ENCODE measurements at places on chromosomes 16 and 17.

GRCh38 chr17:73914536-73915274 lies 270.5 kb upstream of the SDK2 start:
- DNase-seq = no peak

GRCh38 chr16:24075931-24076716 lies 180.0 kb upstream of the CACNG3 start:
- DNase-seq = no peak

DNA sequence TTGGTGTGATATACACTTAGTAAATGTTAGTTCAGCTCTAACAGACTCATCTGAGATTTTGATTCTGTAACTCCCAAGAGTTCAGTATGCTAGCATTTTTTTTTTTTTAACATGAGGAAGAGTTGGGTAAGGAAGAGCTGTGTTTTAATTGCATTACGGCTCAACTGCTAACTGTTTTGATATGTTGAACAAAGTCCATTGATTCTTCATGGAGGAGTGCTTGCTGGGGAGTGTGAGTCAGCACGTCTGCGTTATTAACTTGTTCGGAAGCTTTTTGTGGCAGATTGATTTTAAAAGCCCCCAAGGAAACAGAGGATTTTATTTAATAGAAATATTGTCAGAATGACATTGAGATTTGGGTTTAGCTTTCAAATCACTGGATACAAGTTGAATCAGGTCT lies 45.8 kb downstream of the PITPNC1 start:
- no peak for DNase-seq

- no peak for DNase-seq
Observed at GRCh38 chr17:393806-394717, 41.5 kb upstream of the RPH3AL start.

GRCh38 chr17:74945543-74945942 lies 9.8 kb downstream of the OTOP3 start:
- DNase-seq = no peak

GRCh38 chr17:56244268-56244890 lies 91.1 kb downstream of the ANKFN1 start:
- DNase-seq = no peak

- peak; percentile 67 for DNase-seq
Observed at GRCh38 chr17:47810200-47810821, 11.3 kb downstream of the OSBPL7 start.

- DNase-seq = no peak
Observed at GRCh38 chr16:79164388-79164995, 436.0 kb downstream of the MAF start.

DNA sequence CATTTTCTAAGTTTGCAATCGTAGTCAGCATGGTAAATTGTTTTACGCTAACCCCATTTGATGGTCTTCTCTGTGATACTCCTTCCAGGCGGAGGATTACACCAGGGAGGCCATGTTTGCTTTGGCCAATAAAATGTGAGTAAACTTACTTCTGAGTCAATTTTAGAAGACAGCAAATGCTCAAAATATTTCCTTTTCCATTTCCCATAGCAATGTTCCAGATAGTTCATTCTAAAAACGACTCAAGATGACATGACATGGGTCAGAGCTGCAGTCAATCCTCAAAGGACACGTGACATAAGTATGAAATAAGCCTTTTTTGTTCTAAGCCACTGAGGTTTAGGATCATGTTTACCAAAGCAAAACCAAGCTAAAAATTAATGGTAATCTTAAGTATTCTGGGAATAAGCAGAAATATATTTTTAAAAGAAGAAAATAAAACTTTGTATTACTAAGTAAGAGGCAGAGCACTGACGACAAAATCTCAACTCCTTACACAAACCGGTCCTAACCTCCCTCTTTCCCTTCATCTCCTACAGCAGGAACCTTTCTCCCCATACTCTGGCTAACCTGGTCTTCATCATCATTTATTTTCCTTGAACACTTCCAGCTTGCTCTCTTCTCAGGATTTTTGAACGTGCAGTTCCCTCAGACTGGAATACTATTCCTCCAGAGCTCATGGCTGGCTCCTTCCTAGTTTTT lies 266.2 kb downstream of the CEP112 start:
- no peak for DNase-seq

DNA sequence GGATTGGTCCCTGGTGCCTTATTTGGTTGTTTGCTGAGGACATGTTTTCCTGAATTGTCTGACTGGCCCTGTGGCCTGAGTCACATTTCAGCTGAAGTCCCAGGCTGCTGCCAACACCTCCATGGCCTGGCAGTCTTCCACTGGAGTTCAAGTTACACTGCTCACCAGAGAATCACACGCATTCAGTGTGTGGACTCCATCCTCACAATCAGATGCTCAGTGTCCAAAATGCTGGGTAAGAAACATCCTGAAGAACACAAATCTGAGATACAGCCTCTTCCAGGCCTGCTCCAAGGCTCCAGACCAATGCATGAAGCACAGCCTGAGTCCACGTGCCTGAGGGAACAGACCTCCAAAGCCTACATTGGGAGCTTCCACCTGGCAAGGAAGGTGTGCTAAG lies 19.2 kb downstream of the CD300LB start:
- DNase-seq = no peak

GRCh38 chr17:33241390-33241789 lies 51.7 kb downstream of the ASIC2 start:
- DNase-seq = no peak

GRCh38 chr16:46662123-46662522 lies 26.9 kb downstream of the VPS35 start:
- no peak for DNase-seq

DNA sequence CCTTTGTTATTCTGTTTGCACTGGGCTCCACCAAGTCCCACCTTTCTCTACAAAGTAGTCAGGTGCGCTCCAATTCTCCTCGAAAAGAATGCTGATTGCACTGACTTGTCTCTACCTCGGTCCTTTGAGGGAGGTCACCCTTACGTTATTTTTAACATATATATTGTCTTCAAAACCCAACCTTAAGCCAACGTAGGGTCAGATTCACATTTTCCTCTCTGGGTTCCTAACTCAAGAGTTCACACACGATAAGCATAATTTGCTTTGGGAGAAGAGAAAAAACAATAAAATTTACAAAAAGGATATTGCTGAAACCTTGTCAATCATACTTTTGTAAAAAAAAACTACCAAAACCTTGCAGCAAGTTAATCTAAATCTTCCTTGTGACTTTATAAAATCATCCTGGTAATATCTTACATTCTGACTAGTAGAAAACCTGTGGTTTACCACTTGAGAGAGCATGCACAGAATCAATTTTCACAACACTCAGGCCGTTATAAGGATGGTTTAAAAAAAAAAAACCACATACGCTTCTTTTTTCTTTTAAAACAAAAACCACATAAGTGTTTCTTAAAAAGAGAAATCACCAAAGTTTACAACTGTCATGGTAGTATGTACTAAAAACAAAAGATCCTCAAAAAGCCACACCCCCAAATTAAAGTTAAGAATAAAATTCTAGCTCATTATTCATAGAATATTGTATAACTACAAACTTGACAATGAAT lies 72.2 kb upstream of the TRAP1 start:
- DNase-seq = no peak

- DNase-seq = no peak
Observed at GRCh38 chr16:75152635-75153034, 4.3 kb downstream of the ZFP1 start.

DNA sequence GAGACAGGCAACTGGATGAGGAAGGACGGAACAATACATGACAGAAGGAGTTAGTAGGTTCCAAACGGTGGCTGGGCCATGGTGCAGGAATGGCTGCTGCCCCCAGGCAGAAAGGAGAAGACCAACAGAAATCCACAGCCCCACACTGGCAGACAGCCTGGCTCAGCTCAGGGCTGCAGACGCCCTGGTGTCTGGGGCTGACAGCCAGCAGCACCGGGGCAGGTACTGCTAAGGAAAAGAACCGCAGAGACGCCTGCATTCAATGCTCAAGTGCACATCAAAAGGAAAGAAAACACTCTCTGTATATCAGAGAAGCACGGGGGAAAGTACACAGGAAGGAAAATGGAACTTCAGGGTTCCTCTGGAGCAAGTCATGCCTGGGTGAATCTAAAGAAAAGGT lies 53.4 kb downstream of the GAS7 start:
- no peak for DNase-seq

- DNase-seq = no peak
Observed at GRCh38 chr16:75580-76501, 2.2 kb upstream of the MPG start.

GRCh38 chr17:68352041-68352440 lies 60.7 kb downstream of the ARSG start:
- no peak for DNase-seq

GRCh38 chr17:57570724-57571344 lies 174.3 kb downstream of the CCDC182 start:
- no peak for DNase-seq

GRCh38 chr16:4628283-4628682 lies 3.7 kb downstream of the MGRN1 start:
- DNase-seq = no peak

DNA sequence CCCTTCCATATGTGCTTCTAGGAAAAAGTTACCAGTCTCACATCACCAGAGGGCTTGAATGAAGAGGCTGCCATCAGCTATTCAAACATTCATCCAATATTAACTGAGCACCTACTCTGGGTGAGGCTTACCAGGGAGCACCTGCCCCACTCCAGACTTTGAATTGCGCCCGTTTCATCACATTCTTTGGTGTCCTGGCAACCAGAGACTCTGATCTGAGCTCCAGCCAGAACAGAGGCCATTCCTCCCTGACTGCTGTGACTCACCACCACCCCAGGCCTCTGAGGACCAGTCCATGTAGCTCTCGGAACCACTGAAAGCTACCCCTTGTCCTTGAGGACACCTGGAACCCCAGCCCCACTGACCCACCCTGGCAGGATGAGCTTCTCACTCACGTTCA lies at the start of gene C16orf96:
Gene C16orf96 (plus strand): TSS at position 229 of the 400 bp plus-strand sequence. CDS start 150 bp downstream, at position 379.
- DNase-seq = no peak

DNA sequence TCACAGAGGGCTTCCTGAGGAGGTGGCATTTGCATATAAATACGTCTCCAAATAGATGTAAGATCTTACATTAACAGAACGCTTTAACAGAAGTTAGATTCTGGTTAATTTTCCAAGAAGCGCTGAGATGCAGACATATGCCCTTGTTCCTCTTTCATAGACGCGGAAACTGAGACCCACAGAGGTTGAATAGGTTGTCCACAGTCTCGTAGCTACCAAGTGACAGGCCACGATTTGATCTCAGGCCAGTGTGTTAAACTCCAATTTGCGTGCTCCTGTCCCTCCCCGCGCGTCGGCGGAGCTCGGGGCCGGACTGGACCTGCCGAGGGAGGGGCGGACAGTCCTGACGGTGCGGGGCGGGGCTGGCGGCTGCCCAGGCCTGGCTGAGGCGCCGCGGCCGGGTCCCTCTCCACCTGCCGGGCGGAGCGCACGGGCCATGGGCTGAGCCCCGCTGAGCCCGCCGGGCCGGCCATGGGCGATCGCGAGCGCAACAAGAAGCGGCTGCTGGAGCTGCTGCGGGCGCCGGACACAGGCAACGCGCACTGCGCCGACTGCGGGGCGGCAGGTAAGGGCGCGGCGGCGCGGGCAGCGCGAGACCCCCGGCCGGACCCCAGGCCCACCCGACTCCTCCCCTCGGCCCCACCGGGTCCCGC lies at the start of gene ADAP2:
Gene ADAP2 (plus strand): TSS at position 402 of the 653 bp plus-strand sequence. CDS start 70 bp downstream, at position 472.
- DNase-seq = no peak

DNA sequence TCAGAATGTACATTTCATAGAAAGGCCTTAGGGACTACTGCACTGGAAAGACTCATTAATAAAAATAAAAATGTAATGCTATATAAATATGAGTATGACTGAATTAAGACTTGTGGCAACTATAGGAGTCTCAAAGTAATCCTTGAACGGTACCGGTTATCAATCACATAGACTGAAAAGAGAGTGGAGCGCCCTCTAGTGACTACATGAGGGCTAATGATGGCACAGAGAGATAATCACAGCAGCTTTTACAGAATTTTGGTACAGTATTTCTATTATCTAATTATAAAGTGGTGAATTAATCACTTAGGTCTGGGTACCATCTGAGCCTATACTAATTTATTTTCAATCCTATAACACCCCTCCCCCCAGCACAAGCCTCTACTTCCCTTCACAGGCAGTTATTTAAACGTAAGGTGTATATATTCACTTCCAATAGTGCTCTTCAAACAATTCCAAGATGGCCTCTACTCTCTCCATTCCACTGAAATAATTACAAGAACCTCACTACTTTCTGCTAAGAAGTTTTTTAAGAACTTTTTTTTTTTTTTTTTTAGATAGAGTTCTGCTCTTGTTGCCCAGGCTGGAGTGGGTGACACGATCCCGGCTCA lies 40.7 kb upstream of the ANKFY1 start:
- DNase-seq = no peak

DNA sequence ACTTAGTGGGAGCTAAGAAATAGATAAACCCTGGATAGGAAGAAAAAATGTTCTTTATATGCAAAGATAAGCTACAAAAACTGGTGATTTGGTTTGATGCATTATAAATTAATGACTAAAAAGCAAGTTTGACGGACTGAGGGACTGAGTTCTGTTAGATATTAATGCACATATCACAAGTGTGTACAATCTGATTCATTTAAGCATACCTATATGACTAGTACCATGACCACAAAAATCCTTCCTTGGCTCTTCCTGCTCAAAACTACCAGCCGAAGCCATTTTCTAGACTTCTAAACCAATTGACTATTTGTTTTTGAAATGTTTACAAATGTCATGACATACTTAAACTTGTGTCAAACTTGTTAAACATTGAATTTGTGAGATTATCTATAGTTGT lies 374.5 kb upstream of the MON1B start:
- DNase-seq = no peak

DNA sequence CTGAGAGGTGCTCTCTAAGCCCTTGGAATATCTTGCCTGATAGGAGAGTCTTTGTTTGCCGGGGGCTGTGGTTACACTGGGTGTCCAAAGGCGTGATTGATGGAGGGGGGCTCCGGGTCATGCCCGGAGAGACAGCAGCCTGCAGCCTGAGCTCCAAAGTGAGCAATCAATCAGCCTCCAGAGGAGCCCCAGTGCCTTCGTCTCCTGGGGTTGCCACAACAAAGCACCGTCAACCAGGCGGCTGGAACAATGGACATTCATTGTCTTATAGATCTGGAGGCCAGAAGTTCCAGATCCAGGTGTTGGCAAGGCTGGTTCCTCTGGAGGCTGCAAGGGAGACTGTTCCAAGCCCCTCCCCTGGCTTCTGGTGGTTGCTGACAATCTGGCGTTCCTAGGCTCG lies 24.0 kb upstream of the GINS2 start:
- DNase-seq = no peak

GRCh38 chr16:67703626-67704025 lies 15.5 kb downstream of the GFOD2 start:
- DNase-seq = no peak

DNA sequence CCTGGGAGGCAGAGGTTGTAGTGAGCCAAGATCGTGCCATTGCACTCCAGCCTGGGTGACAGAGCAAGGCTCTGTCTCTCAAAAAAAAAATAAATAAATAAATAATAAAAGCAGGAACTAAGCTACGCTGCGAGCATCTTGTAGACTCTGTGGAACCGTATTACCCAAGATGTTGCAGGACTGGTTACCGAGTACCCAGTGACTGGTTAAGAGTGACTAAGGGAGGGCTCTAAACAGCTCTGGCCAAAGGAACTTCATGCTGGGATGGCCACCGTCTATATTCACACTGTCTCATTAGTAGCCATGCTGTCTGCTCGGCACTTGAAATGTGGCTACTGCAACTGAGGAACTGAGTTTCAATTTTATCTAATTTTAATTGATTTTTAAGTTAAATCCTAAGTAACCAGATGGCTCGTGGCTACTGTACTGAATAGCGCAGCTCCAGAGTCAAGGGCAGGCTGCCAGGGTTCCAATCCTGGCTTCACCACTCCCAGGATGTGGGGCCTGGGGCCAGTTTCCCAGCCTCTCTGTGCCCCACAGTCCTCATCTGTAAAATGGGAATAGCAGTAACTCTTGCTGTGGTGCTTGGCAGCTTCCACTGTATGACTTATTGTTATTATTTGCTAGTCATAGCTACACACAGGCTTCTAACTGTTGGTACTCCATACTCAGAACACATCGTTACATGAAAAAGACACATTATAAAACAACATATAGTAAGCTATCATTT lies 3.0 kb downstream of the NTAN1 start:
- no peak for DNase-seq

All from HS-27A (cell line).